GF-D8 (cell line): ENCODE measurements at places on chromosomes 1 and 21.

GRCh38 chr21:25464275-25464674, 143.0 kb downstream of the MRPL39 start:
- no peak for DNase-seq

GRCh38 chr21:15276243-15276642, 211.4 kb upstream of the NRIP1 start:
- no peak for DNase-seq

- DNase-seq = no peak
Observed at GRCh38 chr1:176216031-176216430, 8.9 kb upstream of the COP1 start.

GRCh38 chr1:70518106-70518505, 107.0 kb downstream of the CTH start:
- DNase-seq = no peak

DNA sequence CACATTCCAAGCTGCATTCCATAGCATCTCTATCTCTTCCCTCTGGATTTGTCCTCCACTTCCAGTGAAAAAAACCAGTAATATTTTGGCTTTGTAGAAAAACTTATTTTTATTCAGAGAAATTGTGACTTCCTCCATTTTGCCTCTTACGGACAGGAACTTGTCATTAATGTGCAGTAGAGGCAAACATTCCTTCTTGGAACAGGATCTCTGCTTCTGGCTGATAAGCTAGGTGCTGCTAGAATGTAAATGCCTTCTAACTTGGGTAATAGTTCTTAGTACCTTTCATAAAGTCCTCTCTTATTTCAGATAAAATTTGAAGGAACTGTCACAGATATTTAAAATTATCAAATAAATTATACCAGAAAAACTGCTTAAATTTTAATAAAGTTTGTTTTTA, 707.8 kb downstream of the USP25 start:
- DNase-seq = no peak

- DNase-seq = no peak
Observed at GRCh38 chr1:225362805-225363204, 65.0 kb downstream of the LBR start.
